ENCODE measurements at places on chromosomes 12 and 14.

DNA sequence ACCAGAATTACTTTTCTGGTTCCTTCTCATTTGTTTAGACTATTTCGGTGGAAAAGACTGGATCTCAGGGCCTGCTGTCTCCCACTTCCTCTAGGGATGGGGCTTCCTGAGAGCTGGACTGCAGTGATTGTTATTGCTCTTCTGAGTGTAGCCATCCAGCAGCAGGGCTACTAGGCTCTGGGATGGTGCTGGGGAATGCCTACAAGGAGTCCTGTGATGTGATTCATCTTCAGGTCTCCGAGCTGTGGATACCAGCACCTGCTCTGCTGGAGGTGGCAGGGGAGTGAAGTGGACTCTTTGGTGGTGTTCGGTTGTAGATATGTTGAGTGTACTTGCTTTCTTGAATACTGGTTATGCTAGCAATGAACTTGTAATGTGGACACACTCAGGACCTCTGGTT, 42.7 kb downstream of the AEBP2 start:
- no peak for DNase-seq

- no peak for DNase-seq
These were observed 87.5 kb downstream of the SETD3 start for GRCh38 chr14:99393059-99393655.

- no peak for DNase-seq
These were observed 33.1 kb downstream of the SEC23A start for GRCh38 chr14:39069923-39070322.

DNA sequence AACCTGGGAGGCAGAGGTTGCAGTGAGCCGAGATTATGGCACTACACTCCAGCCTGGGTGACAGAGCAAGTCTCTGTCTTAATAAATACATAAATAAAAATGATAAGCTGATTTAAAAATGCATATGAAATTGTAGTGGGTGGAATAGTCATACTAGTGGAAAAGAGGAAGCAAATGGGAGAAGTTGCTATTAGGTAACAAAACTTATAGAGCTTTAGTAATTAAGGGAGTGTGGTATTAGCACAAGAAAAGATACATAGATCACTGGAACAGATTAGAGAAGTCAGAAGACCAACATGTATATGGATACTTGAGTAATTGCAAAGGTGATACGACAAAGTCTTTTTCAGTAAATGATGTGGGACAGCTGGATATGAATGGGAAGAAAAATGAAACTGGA, 26.5 kb downstream of the TECPR2 start:
- DNase-seq: no peak

Measured in progenitor cell of endocrine pancreas (in vitro differentiated cells).